ENCODE measurements at places on chromosomes 7 and 10.

DNA sequence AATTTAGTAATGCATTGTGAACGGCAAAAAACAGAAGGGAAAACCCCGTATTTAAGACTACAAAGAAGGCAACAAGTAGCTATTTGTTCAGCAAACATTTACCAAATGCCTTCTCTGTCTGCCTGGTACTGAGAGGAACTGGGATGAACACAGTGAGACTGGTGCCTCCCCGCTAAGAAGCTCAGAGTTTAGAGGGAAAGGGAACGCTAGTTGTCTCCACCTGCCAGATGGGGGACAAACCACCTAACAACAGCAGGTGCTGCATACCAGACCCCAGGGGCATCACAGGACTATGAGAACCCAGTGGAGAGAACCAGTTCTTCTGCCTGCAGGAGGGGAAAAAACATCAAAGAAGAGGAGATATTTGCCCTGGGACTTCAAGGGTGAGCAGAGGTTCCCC, 147.1 kb downstream of the SLC25A13 start:
- DNase-seq, result no peak

DNA sequence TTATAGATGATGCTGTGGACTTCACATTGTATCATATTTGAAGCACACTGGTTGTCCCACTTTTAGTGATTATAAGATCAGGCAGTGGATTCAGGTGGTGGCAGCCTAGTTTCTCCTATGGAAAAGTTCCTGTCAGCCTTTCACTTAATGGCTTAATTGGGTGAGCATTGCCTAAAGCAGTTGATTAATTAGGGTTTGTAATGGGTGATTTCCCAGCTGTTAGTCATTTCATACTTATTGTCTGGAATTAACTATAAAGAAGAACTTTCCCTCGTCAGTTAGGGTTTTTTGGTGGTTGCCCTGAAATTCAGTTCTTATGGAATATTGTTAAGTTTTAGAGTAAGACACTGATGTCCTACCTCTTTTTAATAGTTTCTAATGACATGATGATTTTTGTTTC, 78.8 kb downstream of the SLC25A40 start:
- no peak for DNase-seq

- no peak for DNase-seq
These were observed 48.9 kb downstream of the DLG5 start for GRCh38 chr10:77877441-77878344.

GRCh38 chr7:101170617-101171441, 5.5 kb upstream of the VGF start:
- DNase-seq, result no peak

Data from stimulated activated CD4-positive, alpha-beta T cell treated with anti-CD3 and anti-CD28 coated beads, Interleukin-12 subunit alpha, Interleukin-12 subunit beta, amount 100 ng/mL, for 4 hours (primary cell).